ENCODE measurements at places on chromosomes 7 and 10.

GRCh38 chr7:105297985-105298384, 90.7 kb downstream of the SRPK2 start:
- DNase-seq: no peak

- no peak for DNase-seq
Measured at GRCh38 chr10:58064714-58065528, 202.8 kb downstream of the IPMK start.

DNA sequence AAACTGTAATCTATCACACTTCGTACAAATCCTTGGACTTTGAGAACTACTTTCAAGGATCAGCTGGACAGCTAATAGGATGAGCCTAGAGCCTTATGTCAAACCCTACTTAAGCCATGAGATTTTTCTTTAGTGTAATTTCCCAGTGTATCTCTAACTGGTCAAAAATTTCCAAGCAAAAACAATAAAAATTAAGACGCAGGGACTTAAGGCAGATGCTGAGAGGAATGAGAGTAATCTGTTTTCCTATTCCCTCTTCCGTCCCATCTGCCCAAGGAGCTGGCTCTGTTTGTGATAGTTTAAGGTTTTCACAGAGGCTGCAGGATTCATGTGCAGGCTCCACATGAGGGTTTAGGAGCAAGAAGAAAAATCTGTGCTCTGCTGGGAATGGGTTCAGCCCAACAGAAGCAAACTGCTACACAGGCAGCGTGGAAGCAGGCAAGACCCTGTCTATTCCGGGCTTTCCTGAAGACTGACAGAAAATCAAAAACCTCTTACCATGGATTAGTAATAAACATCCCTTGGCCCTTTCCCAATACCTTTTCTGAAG, 62.2 kb downstream of the ARMH3 start:
- no peak for DNase-seq

DNA sequence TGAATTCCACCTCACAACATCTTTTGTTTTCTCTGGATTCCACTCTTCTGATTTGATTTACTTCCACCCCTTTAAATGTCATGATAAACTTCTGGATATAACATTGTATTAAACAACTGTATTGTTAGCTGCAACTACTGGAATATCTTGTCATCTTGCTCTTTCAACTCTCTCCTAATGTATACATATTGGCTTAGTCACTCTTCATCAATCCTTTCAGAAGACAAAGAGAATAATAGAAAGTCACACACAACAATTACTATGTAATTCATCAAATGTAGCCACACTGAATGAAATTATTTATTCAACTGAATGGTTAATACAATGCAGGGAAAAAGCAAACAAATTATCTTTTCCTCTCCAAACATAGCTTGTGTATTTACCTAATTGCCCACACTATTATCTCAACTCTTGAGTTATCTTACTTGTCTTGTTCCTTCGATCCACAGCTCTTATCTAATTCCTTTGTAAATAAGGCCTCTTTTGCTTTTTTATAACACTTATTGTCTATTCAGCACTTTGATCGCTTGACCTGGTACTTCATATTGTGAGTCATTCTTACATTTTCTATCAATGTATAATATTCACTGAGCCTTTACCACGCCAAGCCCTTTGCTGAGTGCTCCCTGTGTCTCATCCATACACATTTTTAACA, 16.7 kb downstream of the SEMA3A start:
- no peak for DNase-seq

DNA sequence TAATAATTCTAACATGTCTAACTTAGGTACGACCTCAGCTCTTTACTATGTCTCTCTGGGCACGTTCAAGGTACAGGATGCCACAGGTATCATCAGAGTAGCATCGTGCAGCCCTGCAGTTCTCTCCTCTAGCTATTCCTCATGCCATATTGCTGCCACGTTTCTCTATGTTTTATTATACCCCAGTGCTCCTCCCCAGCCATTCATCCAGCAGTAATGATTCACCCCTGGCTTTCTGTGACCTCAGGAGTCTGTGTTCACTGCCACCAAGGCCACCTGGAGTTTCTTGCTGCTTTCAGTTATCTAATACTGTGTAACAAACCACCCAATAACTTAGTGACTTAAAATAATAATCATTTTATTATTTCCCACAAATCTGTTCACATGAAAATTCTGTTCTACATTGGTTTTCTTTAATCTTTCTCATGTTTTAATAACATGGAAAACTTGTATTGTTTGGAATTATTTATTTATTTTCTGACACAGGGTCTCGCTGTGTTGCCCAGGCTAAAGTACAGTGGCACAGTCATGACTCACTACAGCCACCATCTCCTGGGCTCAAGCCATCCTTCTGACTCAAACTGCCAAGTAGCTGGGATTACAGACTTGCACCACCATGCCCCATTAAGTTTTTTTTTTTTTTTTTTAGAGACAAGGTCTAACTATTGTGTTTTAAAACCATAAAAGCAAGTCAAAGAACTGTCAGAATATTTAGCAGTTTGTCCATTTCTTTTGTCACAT, 21.8 kb downstream of the REEP3 start:
- no peak for DNase-seq

GRCh38 chr7:68964060-68964459, 634.2 kb upstream of the AUTS2 start:
- no peak for DNase-seq

GRCh38 chr7:32564542-32564941, 69.3 kb downstream of the AVL9 start:
- DNase-seq: no peak

GRCh38 chr7:85714043-85714578, 527.3 kb upstream of the SEMA3D start:
- no peak for DNase-seq

DNA sequence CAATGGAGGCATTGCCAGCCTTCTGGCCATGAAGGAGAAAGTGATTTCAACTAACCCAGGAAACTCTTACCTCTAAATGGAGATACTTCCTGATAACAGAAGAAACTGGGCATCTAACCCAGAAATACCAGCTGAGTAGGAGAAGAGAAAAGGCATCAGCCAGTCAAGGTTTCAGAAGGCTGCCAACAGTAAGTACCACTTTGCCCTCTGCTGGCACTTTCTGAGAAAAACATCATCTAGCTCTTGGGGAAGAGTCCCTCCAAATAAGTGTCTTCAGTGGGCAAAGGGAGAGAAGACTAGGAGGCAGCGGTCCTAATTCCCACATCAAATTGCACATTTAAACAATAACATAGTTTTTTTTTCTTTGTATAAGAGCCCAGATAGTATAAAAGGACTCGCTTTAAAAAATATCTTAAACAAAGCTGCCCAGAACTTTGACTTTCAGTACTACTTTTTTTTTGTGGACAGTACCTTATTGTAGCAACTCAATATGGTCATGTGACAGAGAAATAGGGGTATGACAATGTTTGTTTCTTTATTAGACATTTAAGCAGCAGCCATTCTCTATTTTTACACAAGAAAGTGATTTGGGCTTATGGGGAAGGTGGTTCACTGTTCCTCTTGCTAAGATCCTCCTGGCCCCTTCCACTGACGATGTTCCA, 157.3 kb downstream of the CTTNBP2 start:
- DNase-seq: peak; percentile 14

GRCh38 chr10:15385552-15386455, 14.7 kb upstream of the FAM171A1 start:
- no peak for DNase-seq

DNA sequence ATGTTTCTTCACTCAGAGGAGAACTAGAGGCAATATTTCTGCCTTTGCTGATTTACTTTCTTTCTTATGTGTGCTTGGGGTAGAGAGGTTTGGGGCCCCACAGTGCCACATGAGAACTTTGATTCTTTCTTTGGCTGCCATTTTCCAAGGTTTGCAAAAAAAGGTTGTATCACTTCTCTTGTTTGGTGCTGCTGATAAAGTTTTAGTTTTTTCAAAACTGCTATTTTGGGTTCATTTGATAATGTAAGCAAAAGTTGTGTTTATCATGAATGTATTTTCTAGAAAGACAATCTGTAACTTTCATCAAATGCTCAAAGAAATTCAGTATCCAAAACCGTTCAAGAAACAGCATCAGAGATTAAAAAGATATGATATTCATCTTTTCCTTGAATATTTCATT, 30.6 kb upstream of the PARP12 start:
- DNase-seq: no peak

GRCh38 chr10:74957285-74957961, 131.0 kb downstream of the KAT6B start:
- DNase-seq: no peak

- DNase-seq: no peak
Measured at GRCh38 chr7:87541648-87542047, 59.0 kb downstream of the ABCB1 start.

DNA sequence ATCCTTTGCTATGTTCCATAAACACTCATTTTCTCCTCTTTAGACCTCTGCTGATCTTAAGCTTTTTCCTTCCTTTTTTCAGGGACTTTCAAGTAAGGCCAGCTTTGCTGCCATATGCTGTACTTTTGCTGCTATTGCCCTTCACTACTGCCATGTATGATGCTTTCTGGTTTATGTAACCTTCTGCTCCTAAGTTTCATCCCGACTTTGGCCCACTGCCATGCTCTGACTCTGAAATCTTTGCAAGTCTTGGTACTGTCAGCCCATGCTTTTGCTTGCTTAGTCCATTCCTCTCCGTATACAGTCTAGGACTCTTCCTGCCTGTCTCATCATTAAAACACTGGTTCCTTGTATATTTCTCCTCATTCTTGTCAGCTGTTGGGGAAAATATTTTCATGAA, 152.4 kb downstream of the RNF133 start:
- DNase-seq: no peak

DNA sequence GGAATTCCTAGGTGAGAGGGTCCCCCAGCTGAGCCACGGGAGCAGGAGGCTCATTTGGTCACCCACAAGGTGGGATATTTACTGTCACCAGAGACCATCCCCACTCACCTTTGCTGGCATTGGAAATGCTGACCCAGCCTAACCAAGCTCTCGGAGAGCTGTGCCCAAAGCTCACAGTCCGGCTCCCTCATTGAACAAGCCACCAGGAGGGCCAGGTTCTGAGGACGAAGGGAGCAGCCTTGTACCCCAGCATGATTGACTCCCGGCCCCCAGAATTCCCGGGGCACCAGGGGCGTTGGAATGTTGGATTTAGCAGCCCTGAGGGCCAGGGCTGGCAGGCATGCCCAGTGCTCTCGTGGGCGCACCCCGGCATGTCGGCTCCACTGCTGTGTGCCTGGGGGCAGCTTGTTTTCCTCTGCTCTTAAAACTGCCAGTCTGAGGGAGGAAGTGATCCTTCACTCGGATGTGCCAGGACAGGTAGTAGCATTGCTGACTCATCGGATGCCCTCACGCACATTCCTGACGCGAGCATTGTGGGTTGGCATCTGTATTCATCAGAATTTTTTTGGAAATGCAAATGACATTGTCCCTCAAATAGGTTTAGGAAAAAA, 23.3 kb downstream of the CLIP2 start:
- DNase-seq: no peak

DNA sequence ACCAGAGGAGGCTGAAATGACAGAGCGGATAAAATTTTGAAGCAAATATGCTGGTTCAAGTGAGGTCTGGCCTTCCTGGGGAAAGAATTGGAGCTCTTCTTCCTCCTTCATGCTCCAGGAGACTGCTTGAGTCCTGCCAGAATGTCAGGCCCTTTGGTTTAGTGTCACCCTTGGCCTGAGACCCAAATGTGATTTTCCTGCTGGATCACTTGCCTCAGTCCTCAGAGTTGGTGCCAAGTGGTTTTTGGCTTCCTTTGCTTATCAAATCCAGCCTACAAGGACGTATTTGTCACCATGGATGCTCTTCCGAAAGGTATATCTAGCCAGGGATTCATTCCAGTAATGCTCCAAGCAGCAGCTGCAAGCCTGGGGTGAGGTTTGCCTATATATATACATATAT, 118.4 kb downstream of the PLPP4 start:
- no peak for DNase-seq

GRCh38 chr7:35263396-35263795, 9.5 kb upstream of the TBX20 start:
- DNase-seq: no peak

GRCh38 chr7:127317447-127317961, 64.8 kb upstream of the GRM8 start:
- no peak for DNase-seq

- no peak for DNase-seq
Measured at GRCh38 chr10:1128115-1128514, 71.9 kb downstream of the WDR37 start.

DNA sequence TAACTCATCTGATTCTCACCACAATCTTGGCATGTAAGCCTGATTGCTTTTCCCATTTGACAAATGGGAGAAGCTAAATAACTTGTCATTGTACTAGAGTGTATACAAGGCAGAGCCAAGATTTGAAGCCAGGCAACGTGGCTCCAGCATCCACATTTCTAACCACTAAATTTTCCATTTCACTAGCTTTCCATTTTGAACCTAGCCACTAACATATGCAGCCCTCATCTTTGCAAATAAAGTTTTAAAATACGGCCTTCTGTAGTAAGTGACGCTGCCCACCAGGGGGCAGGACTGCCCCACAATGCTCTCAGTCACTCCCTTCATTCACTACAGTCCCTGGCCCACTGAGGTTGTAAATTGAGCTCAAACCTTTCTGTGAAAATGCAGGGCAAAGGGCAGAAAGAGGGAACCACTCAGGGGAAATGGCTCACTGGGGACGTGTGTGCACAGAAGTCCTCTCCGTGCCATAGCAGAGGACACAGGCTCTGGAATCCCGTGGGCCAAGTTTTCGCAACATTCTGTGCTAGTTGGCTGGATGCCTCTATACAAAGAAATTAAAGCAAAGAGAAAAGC, 315.7 kb downstream of the TNS3 start:
- no peak for DNase-seq

GRCh38 chr7:86833360-86833759, 189.7 kb downstream of the GRM3 start:
- peak; percentile 89 for DNase-seq

GRCh38 chr7:106306256-106306655, 21.5 kb upstream of the NAMPT start:
- no peak for DNase-seq

- DNase-seq: no peak
Measured at GRCh38 chr10:63125459-63125858, 7.7 kb upstream of the NRBF2 start.

- no peak for DNase-seq
Measured at GRCh38 chr10:8323428-8324054, 269.1 kb downstream of the GATA3 start.

DNA sequence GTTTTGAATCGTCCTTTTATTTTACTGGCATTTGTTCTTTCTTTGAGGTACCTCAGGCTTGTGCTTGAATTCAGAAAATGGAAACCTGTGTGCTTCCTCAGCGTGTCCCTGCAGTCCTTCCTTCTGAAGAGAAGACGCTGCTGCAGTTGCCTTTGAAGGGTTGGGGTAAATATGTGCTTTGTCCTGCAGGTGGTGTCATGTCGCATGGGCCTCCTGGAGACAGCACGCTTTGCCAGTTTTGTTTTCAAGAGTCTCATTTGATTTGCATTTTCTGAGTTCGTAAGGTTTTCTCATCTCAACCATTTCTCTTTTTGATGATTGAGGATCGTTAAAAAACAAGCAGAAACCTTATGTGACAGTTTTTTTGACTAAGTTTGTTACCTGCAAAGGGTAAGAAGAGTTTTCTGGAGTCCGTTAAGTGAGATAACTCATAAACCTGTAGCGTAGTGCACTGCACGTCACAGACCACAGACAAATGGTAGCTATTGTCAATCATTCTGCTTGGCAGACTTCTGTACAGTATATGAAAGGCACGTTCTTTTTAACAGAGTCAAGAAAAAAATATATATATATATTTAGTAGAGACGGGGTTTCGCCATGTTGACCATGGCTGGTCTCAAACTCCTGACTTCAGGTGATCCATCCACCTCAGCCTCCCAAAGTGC, 57.0 kb downstream of the CDC123 start:
- DNase-seq: no peak

Measured in NCI-H187 treated with DMSO at 0.1 percent for 48 hours (cell line).